ENCODE measurements at places on chromosomes 5 and 9.
A peak's percentile ranks its signal among the peaks of the same experiment; 100 is the strongest.

DNA sequence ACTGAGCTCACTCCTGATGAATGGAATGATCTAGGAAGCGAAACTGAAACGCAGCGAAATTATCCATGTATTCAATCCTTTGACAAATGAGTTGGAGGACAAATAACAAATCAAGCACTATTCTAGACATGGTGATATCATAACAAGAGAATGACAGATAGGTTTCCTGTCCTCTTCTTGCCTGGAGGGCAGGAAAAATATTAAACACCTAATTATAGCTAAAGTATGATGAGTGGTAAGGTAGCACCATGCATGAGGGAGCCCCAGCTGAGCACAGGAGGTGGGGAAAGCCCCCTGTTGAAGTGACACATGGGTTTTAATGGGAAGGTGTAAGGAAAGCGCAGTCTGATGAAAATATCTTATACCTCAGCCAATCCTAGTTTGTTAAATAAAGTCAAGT, 225.2 kb downstream of the NPR3 start:
- no peak for DNase-seq

GRCh38 chr9:24011009-24011717, 185.1 kb upstream of the ELAVL2 start:
- no peak for DNase-seq

- no peak for DNase-seq
Observed at GRCh38 chr9:86994231-86994630, 46.9 kb upstream of the GAS1 start.

DNA sequence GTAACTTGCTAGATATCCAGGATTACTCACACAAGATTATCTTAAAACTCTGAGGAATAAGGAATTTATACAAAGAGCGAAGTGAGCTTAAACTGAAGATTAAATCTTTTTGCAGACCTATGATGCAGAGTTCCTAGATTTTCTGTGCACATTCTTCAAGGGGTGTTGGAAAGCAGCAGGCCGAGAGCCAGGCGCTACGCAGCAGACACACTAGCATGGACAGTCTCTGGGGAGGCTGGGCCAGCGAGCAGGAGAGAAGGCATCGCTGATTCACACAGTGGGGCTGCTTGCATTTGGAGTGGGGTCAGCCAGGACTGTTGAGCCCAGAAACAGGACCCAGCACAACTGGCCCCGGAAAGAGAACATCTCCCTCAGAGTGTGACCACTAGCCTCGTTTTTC, 136.3 kb downstream of the ADAMTS16 start:
- no peak for DNase-seq

GRCh38 chr5:41869724-41870626, at the start of gene OXCT1:
TSS of gene OXCT1 (minus strand) at chr5:41870425. CDS start at chr5:41870358, 67 bp downstream.
- peak; percentile 95 for DNase-seq

GRCh38 chr5:160450164-160450932, 28.7 kb downstream of the PTTG1 start:
- no peak for DNase-seq

DNA sequence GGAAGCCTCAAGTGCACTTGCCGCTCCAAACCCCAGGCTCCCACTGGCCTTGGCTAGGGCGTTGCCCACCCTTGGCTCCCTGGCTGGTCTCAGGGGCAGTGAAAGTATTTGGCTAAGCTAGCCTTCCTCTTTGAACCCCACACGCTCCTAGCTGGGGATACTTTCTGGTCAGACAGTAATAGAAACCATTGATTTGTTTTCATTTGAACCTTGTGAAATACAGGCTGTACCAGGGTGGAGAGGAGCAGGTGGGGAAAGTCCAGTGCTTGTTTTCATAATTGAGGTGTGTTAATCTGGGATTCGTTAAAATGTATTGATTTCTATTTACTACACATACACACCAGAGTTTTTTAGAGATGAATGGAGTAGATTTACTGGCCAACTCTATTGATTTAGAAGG, 45.9 kb upstream of the TRMT10B start:
- no peak for DNase-seq

DNA sequence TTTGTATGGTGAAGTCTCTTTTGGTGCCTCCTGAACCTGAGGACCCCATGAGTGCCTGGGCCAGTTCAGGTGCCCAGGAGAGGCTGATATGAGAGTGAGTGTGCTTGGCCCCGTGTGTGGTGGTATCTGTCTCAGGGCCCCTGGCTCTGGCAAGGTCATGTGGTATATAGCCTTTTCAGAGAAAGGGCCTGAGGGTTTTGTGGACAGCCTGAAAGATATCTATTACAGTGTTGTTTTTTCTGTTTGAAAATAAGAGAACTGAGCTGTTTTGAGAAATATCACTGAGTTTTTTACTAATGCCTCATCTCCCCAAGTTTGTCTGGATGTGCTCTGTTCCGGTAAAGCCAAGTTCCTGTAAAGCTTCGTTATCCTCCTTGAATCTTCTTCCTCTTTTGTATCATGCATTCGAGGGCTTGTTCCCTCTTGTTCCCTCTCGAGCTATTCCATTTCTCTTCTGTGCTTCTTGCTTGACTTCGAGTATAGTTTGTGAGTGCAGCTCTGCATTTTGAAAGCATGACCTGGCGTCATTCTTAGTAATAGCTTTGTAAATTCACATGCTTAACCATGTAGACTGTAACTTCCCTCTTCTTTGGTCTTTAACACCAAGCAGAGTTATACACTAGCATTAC, 122.3 kb downstream of the MAST4 start:
- no peak for DNase-seq

Data from CD4-positive, alpha-beta T cell treated with Interleukin-12 subunit alpha and Interleukin-12 subunit beta, for 1 hour (primary cell).